ENCODE measurements at places on chromosomes 16 and 17. TPM values are rescaled to one million over a fixed set of nuclear protein-coding genes. Genes with fewer than 3 reads are reported as not detected.

Gene PERCC1
- not detected for total RNA-seq

Gene RNF222
- not detected for total RNA-seq

DNA sequence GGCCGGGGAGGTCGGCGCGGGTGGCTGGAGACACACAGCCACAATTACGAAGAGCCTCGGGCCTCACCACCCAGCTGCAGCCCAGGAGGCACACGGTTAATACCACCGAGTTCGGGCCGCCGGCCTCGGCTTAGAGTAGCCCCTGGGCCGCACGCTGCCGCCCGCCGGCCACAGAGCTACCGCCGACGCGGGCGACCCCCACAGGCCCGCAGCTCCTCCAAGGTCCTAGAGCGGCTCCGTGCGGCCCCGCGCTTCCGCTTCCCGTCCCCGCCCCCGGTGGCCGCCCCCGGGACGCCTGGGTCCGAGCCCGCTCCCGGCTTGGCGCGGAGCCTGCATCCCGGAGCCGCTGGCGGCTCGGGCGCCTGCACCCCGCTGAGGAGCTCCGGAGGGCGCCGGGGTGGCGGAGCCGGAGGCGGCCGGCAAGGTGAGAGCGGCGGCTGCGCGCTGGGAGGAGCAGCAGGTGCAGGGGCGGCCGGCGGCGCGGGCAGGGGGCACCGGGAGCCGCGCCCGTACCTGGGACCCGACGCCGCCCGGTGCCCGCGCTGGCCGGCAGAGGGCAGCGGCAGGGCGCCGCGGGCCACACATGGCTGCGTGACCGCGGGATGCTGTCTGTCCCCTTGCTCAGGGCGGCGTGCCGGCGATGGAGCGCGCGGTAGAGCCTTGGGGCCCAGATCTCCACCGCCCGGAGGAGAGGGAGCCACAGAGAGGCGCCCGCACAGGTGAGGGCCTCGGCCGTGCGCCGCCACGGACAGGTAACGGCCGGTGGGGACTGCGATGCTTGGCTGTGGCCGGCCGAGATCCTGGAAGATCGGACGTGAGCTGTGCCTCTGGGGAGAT lies at the start of gene ZNF48:
Gene ZNF48 (plus strand): TSS at position 266 of the 837 bp plus-strand sequence. CDS start 375 bp downstream, at position 641.
- peak; percentile 95 for DNase-seq

DNA sequence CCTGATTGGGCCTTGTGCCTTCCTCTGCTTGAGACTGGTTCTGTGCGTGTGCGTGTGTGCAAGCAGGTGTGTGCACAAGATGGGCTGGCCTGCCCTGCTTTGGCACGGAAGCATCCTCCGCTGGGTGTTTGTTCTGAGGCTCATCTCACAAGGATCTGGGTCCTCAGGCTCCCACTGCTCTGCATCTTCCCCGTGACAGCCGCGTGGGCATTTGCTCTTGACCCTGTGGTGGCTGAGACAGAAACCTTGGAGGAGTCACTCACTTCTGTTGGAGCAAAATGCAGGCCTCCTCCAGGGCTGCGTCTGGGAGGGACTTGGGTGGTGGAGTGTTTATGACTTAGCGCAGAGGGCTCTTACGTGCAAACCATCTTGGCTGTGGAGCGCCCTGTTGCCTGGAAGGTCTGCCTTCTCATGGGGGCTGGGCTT lies 119.2 kb downstream of the RPTOR start:
- DNase-seq: no peak

Gene LITAFD
- 0.45 TPM for total RNA-seq

GRCh38 chr16:76176153-76176552 lies 101.0 kb upstream of the CNTNAP4 start:
- no peak for DNase-seq

Gene SPATA32
- not detected for total RNA-seq

DNA sequence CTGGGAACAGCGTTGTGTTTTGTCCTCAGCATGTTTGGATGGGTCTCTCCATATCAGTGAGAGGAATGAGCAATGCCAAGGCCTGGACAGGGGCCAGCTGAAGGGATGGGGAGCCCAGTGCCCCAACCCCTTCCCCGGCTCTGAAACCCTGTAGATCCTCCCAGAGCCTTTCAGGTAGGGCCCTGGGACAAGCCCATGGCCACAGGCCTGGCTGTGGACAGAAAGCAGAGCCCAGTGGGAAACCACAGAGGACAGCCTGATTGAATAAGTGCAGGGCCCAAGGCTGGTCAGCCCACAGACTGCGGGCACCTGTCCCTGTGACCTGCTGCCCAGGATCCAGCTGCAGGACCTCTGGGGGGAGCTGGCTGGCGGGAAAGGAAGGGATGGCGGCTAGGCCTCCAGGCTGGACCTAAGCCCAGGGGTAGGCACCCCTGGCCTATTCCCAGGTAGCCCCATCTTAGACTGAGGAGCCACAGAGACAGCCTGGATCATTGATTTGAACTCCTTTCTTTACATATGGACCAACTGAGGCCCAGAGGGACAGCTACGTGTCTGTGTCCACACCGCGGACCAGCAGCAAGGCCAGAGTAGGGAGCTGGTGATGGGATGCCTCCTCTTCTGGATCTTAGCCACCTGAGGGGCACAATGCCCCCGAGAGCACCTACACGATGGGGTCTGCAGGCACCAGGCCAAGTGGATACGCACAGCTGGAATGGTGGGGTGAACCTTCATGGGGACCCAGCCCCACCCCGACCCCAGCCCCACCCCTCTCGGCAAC lies 1.3 kb downstream of the CCDC102A start:
- DNase-seq: no peak

Gene KRT24
- not detected for total RNA-seq

Gene PRAC2
- not detected for total RNA-seq

Gene UNC119
- total RNA-seq: 70.2 TPM

- no peak for DNase-seq
These were observed 2.4 kb upstream of the NME1 start for GRCh38 chr17:51150932-51151331.

DNA sequence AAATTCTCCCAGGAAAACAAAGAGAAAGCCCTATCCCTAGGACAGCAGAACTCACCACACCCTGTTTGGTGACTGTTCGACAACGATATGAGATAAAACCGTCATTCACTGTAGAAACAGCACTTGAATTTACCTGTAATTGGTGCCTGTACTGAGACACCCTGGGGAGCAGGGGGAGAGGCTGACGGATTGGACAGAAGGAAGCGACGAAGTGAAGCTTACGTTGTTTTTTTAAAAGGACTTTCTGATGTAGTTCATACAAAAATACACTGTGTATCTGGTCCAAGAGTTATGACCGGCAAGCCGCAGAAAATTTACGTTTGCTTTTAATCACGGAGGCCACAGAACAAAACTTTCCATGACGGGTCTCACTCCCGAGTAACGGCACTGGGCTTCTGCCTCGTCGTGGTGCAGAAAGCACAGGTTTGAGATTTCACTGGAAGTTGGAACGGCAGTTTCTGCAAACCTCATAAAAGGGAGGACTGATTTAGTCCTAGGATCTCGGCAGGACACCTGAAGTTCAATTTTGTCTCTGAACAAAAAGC lies 9.7 kb downstream of the NXN start:
- no peak for DNase-seq

Gene ABCA3
- 0.87 TPM for total RNA-seq

Gene KCTD13
- 52.9 TPM for total RNA-seq

Gene CDT1
- 40.3 TPM for total RNA-seq

Gene NEUROD2
- total RNA-seq: not detected

DNA sequence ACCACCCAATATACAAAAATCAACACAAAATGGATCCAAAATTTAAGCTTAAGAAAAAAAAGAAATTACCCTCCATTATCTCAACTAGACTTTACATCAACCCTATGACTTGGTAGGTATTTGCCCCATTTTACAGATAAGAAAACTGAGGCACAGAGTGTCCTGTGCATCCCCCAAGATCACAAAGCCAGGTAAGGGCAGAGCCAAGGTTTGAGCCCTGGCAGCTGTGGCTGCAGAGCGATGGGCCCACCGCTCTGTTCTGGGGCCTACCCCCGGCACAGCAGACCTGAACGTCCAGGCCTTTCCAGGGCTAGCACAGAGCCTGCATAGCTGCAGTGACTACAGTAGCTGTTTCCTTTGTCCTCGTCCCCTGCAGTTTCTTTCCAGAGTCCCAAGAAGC lies 417.6 kb downstream of the SOX9 start:
- no peak for DNase-seq

GRCh38 chr16:71383054-71383773 lies 24.7 kb downstream of the CALB2 start:
- no peak for DNase-seq

Gene KRT25
- total RNA-seq: not detected

- peak; percentile 96 for DNase-seq
These were observed 52.7 kb downstream of the SREBF1 start for GRCh38 chr17:17783825-17784656.

GRCh38 chr16:546909-547770 lies 13.1 kb upstream of the PRR35 start:
- no peak for DNase-seq

DNA sequence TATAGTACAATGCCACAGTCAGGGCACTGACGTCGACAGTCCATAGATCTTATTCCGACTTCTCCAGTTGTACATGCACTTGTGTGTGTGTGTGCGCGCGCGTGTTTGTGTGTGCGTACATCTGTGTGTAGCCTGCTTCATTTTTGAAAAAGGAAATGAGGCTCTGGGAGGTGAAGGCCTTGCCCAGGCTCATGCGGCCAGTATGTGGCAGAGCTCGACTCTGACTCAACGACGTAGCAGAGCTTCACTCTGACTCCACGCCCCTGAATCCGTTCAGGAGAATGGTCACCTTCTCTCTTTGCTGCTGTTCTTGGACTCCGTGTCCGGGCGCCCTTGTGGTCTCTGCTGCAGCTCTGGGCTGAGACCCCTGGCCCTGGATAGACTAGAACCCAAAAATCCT lies 81.6 kb upstream of the CIBAR2 start:
- no peak for DNase-seq

- DNase-seq: no peak
These were observed 69.9 kb downstream of the TBC1D16 start for GRCh38 chr17:79965806-79966205.

- DNase-seq: peak; percentile 45
These were observed 99.7 kb downstream of the CDH8 start for GRCh38 chr16:61936522-61936921.

DNA sequence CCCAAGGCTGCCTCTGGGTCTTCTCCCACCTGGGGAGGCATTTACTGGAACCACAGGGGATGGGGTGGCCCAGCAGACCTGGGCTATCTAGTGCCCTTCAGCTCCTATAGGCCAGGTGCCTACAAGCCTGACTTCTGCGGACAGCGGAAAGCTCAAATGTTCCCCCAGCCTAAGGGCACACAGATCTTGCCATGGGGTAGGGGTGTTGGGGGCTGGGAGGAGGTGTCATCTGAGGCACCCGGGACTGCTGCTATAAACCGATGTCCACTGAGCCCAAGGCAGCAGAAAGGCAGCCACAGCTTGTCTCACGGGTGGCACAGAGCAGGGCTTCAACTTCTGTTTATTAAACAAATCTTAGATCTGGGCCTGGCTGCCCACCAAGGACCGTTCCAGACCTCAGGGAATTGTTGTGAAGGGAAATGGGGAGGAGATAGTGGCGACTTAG lies 3.6 kb downstream of the MYO1C start:
- no peak for DNase-seq

Gene RAB37
- total RNA-seq: not detected

GRCh38 chr16:85240982-85241924 lies 129.0 kb upstream of the CIBAR2 start:
- no peak for DNase-seq

Gene CD300H
- total RNA-seq: not detected

- no peak for DNase-seq
These were observed 5.5 kb downstream of the DHODH start for GRCh38 chr16:72013888-72014581.

- no peak for DNase-seq
These were observed 150.0 kb downstream of the SDK2 start for GRCh38 chr17:73493956-73494926.

Gene SERPINF2
- total RNA-seq: 0.32 TPM

Gene KRTAP4-9
- not detected for total RNA-seq

DNA sequence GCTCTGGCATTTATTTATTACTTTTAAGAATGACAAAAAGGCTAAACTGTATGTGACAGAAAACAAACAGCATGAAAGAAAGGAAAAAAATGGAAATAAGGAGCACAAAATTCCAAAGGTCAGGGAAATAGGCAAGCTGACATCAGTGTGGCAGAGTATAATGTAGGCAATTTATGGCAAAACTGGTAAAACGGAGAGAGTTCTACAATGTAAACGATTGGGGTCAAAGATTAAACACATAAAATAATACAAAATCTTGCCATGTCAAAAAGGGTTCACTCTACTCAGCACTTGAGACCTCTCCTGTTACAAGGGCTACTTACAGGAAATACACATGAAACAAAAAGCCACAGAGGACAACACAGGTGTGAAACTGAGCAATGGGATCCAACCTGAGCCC lies 47.0 kb upstream of the CDRT4 start:
- DNase-seq: no peak

Gene ARHGAP23
- 0.04 TPM for total RNA-seq

DNA sequence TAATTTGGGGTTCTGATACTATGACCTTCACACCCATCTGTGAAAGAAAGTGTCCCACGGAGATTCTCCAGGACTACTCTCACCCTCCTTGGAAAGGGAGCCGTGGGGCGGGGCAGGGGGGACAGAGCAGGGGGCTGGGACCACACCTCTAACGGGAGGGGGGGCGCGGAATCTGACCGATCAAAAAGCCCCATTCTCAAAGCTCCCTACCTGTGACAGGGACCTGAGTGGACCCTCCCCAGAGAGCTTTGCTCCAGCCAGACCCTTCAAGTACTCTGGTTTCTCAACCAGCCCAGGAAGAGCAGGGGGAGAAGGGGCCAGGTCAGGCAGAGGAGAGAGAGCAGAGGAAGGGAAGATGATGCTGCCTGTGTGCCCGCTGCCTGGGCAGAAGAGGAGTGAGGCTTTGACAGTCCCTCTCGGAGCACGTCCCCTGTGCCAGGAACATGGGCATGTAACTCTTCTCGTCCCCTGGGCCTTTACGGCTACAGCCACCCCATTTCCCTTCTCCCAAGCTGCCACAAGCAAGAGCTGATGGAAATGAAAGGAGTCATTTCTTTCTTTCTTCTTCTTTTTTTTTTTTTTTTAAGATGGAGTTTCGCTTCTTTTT lies 682 bp downstream of the XAF1 start:
- DNase-seq: no peak

Gene RTN4RL1
- total RNA-seq: 0.30 TPM

DNA sequence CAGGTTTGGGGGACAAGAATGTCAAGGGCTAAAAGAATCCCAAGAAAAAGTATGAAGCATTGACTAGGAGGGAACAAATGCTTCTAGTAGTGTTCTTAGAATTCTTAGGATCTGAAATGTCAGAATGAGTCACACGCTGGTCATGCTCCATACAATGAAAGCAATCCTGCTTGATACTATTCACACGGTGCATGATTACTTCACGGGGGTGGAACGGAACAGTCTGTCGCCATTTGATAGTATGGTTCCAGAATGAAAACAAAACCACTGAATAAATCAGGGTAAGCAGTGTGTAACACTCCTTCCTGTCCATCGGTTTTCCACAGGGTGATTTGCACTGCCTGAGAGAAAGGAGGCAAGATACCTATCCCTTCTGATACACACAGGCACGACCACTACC lies 22.9 kb upstream of the YWHAE start:
- no peak for DNase-seq
